Lung microvascular endothelial cell (primary cell): ENCODE measurements at places on chromosomes 7 and 10. TPM values are rescaled to one million over a fixed set of nuclear protein-coding genes. Genes with fewer than 3 reads are reported as not detected.

- no peak for DNase-seq
Observed at GRCh38 chr7:88101769-88102168, 118.1 kb downstream of the SRI start.

DNA sequence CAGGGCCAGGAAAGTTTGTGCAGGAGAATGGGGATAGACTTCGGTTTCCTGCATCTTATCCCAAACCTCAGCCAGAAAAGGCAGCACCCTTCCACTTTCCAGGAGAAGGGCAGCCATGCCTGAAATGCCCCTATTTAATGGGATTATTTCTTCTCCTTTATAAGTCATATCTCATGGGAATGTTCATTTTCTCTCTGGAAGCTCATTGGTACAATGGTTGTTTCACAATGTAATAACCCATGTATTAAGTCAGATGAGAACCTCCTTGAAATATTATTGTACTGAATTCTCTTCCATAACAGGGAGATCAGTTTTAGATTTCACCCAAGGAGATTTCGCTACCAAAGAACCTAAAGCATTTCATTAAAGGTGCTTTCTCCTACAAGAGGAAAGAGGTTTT lies 457.5 kb downstream of the KCNMA1 start:
- no peak for DNase-seq

GRCh38 chr7:27608776-27609495 lies 53.7 kb downstream of the HIBADH start:
- no peak for DNase-seq

GRCh38 chr10:52252307-52252706 lies 61.8 kb upstream of the DKK1 start:
- no peak for DNase-seq

GRCh38 chr7:18607025-18607424 lies 111.5 kb downstream of the HDAC9 start:
- DNase-seq = no peak

- no peak for DNase-seq
Observed at GRCh38 chr10:21808550-21808949, 195.0 kb downstream of the DNAJC1 start.

- DNase-seq = no peak
Observed at GRCh38 chr10:95963202-95963990, 55.6 kb downstream of the CC2D2B start.

DNA sequence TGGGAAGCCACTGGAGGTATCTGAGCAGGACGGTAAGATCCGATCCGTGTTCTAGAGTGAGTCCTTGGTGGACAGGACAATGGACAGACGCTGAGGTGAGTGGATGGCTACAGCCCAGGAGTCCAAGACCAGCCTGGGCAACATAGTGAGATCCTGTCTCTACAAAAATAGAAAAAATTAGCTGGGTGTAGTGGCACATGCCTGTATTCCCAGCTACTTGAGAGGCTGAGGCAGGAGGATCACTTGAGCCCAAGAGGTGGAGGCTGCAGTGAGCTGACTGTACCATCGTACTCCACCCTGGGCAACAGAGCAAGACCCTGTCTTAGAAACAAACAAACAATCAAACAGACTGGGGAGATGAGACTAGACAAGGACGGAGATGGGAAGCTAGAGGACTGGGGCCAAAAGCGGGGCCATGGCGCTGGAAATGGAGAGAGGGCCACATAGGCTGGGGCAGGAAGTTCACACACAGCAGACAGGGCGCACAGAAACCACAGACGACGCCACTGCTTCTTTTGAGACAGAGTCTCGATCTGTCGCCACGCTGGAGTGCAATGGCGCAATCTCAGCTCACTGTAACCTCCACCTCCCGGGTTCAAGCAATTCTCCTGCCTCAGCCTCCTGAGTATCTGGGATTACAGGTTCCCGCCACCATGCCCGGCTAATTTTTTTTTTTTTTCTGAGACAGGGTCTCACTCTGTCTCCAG lies 24.7 kb downstream of the DAGLB start:
- DNase-seq = no peak

The CLDN4 gene
- under 0.01 TPM in 1 of 2 replicates, not detected in the other for total RNA-seq
